ENCODE measurements at places on chromosomes 13 and 19.
A peak's percentile ranks its signal among the peaks of the same experiment; 100 is the strongest.

DNA sequence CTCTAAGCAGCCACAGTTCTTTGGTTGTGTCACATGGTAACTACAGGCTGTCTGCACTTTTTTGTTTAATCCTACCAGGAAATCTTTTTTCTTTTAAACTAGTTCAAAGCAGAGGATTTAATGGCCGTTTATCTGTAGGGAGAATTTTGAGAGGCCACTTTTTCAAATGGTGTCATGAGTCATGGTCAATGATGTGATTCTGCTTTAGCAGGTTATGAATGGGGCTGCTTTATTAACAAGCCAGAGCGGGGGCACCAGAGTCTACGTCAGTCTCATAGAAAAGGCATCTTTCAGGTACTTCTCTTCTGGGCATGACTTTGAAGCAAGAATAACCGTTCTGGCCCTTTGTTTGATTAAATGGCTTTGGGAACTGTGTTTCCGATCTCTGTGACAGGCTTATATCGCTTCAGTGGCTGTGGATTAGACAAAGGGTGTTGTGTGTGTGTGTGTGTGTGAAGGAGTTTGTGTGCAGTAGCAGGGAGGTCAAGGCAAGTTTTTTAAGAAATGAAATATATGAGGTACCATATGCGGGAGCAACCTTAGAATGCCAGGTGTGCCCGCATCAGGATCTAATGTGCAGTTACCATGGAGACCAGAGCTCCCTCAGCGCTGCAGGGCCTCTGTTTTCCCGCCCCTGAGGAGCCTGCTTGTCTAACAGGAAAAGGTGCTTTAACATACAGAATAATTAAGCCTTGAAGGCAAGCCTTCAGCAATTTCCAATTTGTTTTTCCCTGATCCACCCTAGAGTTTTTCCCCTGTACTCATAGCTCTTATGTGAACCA is 120.5 kb downstream of the KATNAL1 start:
- DNase-seq = no peak

DNA sequence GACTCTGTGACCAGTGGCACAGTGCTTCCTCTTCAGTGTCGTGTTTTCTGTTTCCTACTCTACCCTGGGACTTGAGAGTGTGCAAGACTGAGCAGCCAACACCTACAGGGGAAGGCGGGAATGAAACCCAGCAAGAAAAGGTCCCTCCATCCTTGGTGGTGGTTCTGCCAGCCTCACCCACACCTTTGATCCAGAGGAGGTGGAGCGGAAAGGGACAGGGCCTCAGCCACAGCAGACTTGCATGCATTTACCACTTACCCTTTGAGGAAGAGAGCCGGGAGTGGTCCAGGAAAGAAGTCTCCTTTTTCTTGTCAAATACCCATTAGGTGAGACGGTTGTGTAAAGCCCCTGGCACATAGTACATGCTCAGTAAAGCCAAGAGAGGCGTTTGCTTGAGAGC is 164.8 kb upstream of the ZNF536 start:
- DNase-seq = no peak

GRCh38 chr13:26372747-26373146 is 118.8 kb downstream of the CDK8 start:
- no peak for DNase-seq

GRCh38 chr19:45170146-45171106 is 7.6 kb downstream of the TRAPPC6A start:
- no peak for DNase-seq

- DNase-seq = no peak
Measured at GRCh38 chr19:8261347-8261746, 46.8 kb downstream of the CD320 start.

DNA sequence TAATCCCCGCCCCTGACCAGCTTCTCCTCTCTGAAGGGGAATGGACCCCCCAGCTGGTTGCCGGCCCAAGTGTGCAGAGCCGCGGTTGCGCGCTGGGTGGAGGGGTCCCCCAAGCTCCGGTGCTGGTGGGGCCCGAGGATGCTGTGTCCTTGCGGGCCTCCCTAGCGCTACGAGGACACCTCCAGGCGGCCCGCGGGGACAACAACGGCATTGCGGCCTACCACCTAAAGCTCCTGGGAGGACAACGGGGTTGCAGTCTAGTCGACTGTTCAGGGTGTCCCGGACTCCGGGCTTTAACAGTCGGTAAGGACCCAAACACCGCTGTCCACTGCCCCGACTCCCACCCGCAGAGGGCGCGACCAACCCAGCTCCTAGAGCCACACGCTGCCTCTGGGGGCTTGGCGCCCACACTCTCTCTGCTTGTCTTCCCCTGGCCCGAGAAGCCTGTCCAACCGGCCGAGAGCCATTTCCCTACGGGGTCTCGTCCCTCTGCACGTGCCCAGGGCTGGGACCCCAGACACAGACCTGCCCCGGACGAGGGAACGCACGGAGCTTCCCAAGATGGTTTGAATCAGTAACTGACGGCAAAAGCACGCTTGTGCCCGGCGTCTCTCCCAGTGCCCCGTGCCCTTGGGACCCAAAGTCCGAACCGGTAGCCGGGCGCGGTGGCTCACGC is 927 bp upstream of the SDHAF1 start:
- DNase-seq = no peak

GRCh38 chr13:113938716-113939115 is 35.2 kb downstream of the C13orf46 start:
- DNase-seq = no peak

DNA sequence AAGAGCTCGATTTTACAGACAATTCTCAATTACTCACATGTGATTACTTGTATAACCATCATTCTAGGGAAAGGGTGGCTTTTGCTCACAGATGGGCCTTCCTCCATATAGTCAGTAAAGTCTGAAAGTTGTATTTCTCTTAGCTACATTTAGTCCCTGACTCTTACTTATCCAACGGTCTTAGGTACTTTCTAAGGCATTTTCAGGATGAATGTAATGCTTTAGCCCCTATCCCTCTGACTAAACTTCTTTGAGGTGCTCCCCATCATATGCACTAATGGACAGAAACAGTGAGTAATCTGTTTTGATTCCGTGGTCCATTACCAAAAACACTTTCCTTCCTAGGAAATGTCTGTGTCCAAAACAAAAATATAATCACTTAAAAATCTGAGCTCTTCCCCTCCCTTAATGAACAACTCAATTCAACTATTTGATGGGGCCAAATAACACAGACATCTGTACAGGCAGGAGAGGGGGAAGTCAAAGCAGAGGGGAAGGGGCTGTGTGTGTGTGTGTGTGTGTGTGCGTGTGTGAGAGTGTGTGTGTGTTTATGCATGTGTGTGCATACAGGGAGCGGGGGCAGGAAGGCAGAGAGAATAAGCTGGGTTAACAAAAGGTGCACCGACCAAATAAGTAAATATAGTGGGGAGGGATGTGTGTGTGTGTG is 84.9 kb downstream of the USP12 start:
- no peak for DNase-seq

GRCh38 chr19:13187419-13187818 is 37.2 kb downstream of the IER2 start:
- DNase-seq = no peak

GRCh38 chr13:31797154-31797775 is 57.9 kb downstream of the RXFP2 start:
- no peak for DNase-seq

DNA sequence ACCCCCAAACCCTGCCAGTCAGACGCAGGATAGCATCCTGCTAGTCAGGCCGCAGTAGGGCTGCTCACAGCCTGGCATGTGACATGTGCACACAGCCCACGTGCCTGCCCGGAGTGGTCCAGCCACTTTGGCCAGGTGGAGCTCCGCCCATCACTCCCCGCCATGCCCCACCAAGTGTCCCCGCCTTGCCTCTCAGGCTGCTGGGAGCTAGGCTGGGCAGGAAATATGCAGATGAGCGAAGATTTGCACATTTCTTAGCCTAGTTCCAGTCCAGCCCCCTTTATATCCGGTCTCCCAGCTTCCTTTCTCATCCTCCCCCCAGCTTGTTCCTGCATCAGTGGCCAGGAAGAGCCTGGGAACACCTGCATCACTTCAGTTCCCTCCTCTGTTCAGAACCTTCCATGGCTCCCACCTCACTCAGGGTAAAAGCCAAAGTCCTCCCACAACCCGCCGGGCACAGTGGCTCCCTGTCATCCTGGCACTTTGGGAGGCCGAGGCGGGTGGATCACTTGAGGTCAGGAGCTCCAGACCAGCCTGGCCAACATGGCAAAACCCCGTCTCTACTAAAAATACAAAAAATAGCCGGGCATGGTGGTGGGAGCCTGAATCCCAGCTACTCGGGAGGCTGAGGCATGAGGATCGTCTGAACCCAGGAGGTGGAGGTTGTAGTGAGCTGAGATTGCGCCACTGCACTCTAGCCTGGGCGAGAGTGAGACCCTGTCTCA is 2.3 kb upstream of the DOCK6 start:
- DNase-seq = no peak

DNA sequence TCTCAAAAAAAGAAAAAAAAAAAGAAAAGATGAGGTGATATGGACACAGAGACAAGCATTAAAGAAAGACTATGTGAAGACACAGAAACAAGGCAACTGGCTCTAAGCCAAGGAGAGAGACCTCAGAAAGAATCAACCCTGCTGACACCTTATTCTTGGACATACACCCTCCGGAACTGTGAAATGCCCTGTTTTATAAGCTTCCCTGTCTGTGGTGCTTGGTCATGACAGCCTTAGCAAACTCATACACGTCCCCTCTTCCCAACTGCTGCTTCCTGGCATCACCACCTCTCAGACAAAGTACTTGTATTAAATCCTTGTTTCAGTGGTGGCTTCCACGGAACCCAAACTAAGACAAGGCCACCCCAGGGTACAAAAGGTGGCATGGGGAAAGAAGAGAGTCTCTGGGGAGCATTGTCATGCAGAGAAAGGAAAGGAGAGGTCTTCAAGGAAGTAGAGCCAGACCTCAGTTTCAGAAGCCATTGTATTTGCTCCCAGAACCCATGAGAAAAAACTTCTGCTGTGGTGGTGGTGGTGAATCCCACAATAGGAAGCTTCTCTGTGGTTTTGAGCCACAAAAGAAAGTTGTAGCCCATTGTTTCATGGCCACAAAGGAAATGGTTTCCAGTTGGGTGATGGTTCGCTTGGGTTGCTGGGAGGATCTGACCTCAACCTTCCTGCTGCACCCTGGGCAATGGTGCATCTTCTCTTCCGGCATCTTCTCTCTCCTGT is 16.3 kb upstream of the TSPAN16 start:
- no peak for DNase-seq

- DNase-seq = no peak
Measured at GRCh38 chr19:49793561-49793840, 19.6 kb downstream of the FUZ start.

DNA sequence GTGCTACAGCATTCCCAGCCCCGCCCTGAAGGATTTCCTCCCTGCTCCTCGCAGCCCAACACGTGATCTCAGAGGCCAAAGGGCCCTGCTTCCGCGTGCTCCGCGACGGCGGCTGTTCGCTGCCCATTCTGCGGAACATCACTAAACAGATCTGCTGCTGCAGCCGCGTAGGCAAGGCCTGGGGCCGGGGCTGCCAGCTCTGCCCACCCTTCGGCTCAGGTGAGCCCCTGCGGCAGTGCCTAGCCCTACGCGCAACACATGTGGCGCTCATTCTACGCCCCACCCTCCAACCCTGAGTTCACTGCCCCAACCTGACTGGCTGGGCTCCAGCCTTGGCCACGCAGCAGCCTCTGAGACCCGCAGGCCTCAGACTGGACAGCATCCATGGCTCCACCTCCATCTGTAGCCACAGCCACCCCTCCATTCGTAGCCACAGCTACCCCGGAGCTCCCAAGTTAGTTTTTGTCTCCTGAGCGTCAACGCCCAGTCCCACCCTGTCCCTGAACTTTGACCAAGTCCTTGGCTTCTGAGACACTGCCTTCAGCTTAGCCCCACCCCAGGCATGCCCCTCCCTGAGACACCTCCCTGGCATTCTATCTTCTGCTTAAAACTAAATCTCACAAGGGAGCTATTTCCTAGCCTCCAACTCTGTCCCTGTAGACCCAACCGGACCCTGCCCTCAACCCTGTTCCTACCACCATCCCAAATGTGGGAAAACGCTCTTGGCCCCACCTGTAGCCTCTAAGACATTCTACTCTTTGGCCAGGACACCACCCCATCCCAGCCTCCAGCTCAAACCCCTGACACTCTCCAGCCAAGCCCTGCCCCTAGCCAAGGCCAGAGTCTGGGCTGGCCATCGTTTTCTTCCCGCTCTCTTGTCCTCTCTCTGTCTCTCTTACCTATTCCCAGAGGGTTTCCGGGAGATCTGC is 6.4 kb downstream of the LTBP4 start:
- no peak for DNase-seq

- no peak for DNase-seq
Measured at GRCh38 chr13:114151031-114151430, 18.6 kb upstream of the RASA3 start.

DNA sequence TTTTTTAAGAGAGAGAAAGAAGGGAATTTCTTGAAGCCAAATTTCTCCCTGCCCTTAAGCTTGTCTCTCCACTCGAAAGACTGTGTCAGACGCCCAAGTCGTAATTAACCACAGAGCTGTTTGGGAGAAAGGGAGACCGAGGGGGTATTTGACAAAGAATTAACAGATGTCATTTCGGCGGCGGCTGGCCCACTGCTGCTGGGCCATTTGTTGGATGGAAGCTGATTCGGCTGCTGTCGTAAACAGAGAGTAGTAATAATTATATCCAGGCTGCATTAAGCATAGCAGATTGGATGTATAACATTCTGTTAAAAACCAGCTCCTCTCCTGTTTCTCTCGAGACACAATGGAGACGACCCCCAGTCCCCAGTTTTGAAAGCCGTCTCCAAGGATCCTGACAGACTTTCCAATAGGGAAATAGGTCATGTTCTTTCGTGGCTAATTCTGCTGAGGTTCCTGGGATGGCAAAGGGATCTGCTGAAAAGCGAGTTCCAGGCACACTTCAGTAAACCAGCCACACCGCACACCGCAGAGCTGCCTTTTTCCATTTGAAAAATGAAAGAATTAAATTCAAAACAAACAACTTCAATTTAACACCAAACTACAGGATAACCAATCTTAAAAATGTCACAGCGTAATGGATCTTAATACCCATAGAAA is 71.5 kb downstream of the KCTD15 start:
- DNase-seq = no peak

- DNase-seq = peak; percentile 99
Measured at GRCh38 chr19:18932216-18932841, 8.7 kb downstream of the HOMER3 start.

GRCh38 chr19:3949997-3950859 is 17.4 kb downstream of the NMRK2 start:
- no peak for DNase-seq

DNA sequence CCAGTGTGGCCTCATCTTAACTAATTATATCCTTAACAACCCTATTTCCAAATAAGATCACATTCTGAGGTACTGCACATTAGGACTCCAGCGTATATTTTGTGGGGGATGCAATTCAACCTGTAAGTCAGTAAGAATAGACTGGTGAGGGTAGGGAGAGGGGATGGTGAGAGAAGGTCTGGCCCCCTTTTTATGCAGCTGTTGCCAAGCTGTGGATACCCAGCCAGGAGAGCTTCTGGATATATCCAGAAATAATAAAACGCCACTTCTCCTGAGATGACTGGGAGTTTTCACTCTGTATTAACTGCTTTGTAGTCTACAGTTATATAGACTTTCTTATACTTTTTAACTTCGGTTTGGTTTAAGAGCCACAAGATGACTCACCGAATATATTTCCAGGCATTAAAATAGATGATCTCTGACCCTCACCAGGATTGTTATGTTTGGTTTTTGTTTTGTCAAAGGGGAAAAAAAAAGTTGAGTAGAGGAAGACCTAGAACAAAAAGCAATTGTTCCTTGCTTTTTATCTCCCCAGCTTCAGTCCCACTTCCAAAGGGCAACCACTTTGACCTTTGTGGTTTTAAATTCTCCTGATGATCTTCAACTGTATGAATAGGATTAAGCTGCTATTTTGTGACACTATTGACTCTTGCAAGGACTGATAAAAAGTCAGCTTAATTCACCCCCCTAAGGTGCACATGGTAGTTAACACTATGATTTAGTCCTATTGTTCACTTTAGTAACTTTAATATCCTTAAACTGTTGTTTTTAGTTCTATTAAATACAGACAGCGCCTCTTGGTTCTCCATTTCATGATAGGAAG is 3.1 kb upstream of the NEK3 start:
- no peak for DNase-seq

Measured in H1 (cell line).